G401 (cell line): ENCODE measurements at places on chromosomes 2 and 18. TPM values are rescaled to one million over a fixed set of nuclear protein-coding genes. Genes with fewer than 3 reads are reported as not detected.

- no peak for DNase-seq
Observed at GRCh38 chr2:233865838-233866237, 2.3 kb downstream of the MSL3B start.

- no peak for DNase-seq
Observed at GRCh38 chr2:15814946-15815345, 125.4 kb upstream of the MYCN start.

DNA sequence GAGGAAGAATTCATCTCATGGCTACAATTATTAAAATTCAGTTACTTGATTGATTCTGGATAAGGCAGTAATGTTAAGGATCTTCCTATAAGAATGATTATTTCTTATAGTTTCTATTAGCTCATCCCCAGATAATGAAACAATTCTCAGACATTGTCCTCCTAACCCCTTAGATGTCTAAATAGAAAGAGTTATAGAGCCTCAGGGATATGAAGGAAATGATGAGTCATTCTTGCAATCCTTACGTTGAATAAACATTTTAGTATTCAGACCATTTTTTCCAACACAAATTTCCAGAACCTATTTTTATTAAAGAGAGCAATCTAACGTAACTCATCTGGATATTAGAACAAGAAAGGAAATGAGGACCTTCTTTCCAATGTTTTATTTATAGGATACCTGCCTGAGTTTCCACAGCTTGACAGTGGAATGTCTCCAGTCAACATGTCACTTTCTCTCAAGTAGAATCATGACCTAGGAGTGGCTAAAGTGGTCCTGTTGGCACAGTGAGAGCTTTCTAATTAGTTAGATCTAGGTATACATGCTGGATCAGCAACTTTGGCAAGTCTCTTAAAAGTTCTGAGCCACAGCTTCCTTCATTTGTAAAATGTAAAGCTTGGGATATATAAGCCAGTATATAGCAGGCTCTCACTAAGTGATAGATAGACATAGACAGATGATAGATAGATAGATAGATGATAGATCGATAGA is 88.0 kb upstream of the RAB27B start:
- no peak for DNase-seq

GRCh38 chr2:112832841-112833638 is 3.5 kb downstream of the IL1B start:
- no peak for DNase-seq

- DNase-seq, result no peak
Observed at GRCh38 chr2:150046211-150046610, 441.3 kb downstream of the RND3 start.

DAPL1 gene
- total RNA-seq, result not detected in 2 replicates

RAPGEF4 gene
- not detected in 2 replicates for total RNA-seq

GPR39 gene
- 0.44 TPM in 1 of 2 replicates, not detected in the other for total RNA-seq

OTOF gene
- total RNA-seq, result 0.49 and 9.3 TPM in 2 replicates

CENPA gene
- 42.0 and 59.8 TPM in 2 replicates for total RNA-seq

ARL4C gene
- total RNA-seq, result 33.1 and 39.8 TPM in 2 replicates

HOXD3 gene
- total RNA-seq, result 1.8 and 6.5 TPM in 2 replicates
